ENCODE measurements at places on chromosomes 11 and 22.

GRCh38 chr22:29604076-29604360, 585 bp downstream of the NF2 start:
- DNase-seq: peak; percentile 40

- DNase-seq: no peak
Measured at GRCh38 chr11:44125598-44125997, 30.1 kb downstream of the EXT2 start.

GRCh38 chr11:65915101-65915820, 3.6 kb downstream of the C11orf68 start:
- peak; percentile 69 for DNase-seq

GRCh38 chr11:20125927-20126326, 34.3 kb downstream of the DBX1 start:
- no peak for DNase-seq

DNA sequence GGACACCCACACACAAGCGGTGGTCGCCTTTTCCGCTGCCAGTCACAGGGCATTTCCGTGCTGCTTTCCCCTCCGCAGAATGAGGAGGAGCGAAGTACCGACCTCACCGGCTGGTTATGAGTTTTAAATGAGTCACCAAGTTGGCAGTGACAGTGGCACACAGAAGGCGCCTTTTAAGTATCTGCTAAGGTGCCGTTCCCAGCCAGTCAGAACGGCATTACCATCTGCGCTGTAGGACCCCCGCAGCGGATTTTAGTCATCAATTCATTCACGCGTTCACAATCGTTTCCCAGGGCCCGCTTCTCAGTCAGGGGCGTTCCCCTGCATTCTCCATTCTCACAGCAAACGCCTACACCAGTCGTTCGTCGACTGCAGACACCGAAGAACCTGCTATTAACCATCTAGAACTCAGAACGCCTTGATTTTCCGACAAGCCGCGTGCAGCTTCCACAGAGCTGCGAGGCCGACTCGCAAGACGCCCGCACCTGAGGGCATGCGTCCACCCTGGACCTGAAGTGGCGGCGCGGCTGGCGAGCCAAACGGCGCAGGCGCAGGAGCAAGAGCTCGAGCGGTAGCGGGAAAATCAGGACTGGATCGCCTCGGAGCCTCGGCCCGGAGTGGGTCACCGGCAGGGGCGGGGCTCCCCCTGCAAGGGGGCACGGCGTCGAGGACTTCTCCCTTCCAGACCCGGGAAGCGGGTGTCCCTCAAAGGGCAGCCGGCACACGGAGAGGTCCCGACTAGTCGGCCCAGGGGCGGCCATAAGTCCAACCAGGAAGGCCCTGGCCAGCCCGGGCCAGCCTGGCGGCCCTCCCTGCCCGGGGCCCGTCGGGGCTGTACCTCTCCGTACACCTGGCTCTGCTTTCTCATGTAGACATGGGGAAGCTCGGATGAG, 642 bp downstream of the CYP2R1 start:
- DNase-seq: peak; percentile 74

DNA sequence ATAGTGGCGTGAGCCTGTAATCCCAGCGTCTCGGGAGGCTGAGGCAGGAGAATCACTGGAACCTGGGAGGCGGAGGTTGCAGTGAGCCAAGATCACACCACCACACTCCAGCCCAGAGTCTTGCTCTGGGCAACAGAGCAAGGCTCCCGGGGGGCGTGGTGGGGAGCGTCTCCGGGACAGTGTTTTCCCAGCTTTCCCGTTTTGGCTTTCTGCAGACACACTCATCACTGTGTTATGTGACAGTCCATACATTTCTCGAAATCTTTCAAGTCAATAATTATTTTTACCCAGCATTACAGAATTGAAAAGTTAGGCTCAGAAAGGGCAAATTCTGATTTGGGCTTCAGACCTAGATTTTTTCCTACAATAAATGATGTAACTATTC, 31.7 kb downstream of the NEAT1 start:
- no peak for DNase-seq

DNA sequence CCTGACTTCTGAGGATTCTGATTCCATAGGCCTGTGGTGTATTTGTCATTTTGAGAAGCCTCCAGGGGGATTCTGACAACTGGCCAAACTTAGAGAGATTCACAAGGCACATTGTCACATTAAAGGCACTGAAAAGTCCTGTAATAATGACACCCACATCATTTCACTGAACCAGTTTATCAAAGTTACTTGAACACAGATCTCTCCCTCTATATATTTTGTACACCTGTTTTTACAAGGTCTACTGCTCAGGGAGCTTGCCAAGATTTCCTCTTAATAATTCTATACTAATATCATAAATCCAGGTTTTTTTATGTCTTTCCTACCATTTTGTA, 50.0 kb downstream of the LRRC74B start:
- DNase-seq: no peak

DNA sequence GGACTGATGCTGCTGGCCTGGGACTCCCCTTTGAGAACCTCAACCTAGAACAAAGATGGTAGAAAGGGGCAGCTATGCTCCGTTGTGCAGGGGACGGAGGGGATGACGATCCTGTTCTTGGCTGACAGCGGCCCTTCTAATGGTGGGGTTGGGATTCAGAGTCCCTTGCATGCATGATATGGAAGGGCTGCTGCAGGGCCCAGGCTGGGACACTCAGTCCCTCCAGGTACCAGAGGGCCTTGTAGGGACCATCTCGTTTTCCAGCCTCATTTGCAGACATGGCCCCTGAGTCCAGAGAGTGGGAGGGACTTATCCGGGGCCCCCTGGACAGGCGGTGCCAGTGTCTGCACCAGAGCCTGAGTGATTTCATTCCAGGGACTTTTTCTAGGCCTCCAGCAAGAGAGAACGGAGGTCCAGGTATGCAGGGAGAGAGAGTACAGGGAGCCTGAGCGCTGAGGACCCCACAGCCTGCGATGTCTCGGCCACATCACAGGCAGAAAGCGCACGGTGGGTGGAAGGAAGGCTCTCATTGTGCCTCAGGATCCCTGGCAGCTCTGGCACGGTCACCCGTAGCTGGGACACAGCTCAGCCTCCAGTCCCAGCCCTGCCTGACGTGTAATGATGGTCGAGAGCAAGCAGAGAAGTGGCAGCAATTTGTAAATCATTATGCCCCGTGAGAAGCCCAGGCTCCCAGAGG, 860.8 kb downstream of the TBC1D22A start:
- peak; percentile 40 for DNase-seq
